ENCODE measurements at places on chromosomes 11 and 22. TPM values are rescaled to one million over a fixed set of nuclear protein-coding genes. Genes with fewer than 3 reads are reported as not detected.

GRCh38 chr22:19405133-19405532, 26.4 kb downstream of the HIRA start:
- DNase-seq = no peak

GRCh38 chr11:33734441-33735270, 1.6 kb downstream of the CD59 start:
- peak; percentile 28 for DNase-seq

- DNase-seq = no peak
These were observed 403.2 kb upstream of the DDI1 start for GRCh38 chr11:103633068-103633788.

Gene MS4A4A
- total RNA-seq = not detected

Gene TUT1
- total RNA-seq = 12.4 TPM

Gene VPREB1
- total RNA-seq = not detected

Gene RNF141
- 11.5 TPM for total RNA-seq
